ENCODE measurements at places on chromosomes 6 and 20.

GRCh38 chr6:23176471-23176870 lies 607.1 kb downstream of the HDGFL1 start:
- no peaks in the 10 kb centered on the region for H3K4me1 ChIP-seq
- no peak for DNase-seq
- H3K27me3 ChIP-seq: no peaks in the 10 kb centered on the region
- no peak overlapping the region for H3K4me3 ChIP-seq

- H3K27ac ChIP-seq: peak overlapping the region; percentile 77
- H3K36me3 ChIP-seq: peaks cover 9% of the 10 kb centered on the region
- no peaks in the 10 kb centered on the region for H3K27me3 ChIP-seq
- peaks cover 50% of the 10 kb centered on the region for H3K4me1 ChIP-seq
- H3K4me3 ChIP-seq: peak overlapping the region; percentile 74
- peak; percentile 88 for DNase-seq
Measured at GRCh38 chr6:108559097-108559883, 1.4 kb upstream of the FOXO3 start.

GRCh38 chr20:49028684-49029083 lies 17.4 kb upstream of the CSE1L start:
- H3K36me3 ChIP-seq: peaks cover 83% of the 10 kb centered on the region
- H3K27me3 ChIP-seq: no peaks in the 10 kb centered on the region
- H3K4me1 ChIP-seq: no peaks in the 10 kb centered on the region
- H3K4me3 ChIP-seq: no peak overlapping the region

DNA sequence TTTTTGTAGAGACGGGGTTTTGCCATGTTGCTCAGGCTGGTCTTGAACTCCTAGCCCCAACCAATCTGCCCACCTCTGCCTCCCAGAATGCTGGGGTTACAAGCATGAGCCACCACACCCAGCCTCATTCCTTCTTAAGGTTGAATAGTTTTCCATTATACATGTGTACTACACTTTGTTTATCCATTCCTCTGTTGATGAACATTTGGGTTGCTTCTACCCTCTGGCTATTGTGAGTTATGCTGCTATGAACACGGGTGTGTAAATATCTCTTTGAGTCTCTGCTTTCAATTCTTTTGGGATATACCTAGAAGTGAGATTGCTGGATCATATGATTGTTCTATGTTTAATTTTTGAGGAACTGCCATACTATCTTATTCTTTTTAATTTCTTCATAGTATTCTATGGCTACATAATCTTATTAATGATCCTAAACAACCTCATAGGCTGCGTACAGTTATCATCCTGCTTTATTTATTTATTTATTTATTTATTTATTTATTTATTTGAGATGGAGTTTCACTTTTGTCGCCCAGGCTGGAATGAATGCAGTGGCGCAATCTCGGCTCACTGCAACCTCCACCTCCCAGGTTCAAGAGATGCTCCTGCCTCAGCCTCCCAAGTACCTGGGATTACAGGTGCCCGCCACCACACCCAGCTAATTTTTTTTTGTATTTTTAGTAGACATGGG lies 49.2 kb upstream of the TLDC2 start:
- no peak for DNase-seq
- no peaks in the 10 kb centered on the region for H3K27me3 ChIP-seq
- H3K36me3 ChIP-seq: peaks cover 32% of the 10 kb centered on the region
- no peak overlapping the region for H3K27ac ChIP-seq

DNA sequence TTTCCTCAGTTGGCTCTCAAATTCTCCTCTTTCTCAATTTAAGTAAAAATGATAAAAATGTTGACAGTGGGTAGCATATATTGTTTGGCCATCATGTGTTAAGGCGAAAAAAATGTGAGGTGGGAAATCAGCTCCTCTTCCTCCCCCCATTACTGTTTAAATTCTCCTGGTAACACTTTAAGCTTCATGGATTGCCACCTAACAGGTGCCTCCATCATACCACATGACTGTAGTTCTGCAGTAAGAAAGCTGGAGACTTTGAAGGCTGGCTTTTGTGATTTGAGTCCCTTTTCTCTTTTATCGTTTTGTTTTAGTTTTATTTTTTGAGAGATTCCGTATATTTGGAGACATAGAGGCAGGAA lies 1.2 kb downstream of the ZFAND3 start:
- peak overlapping the region; percentile 85 for H3K4me3 ChIP-seq
- 0 out of 2 replicates have a peak, but pooled peaks cover 3% of the 10 kb centered on the region for H3K36me3 ChIP-seq
- H3K27me3 ChIP-seq: no peaks in the 10 kb centered on the region
- peak overlapping the region; percentile 79 for H3K27ac ChIP-seq

DNA sequence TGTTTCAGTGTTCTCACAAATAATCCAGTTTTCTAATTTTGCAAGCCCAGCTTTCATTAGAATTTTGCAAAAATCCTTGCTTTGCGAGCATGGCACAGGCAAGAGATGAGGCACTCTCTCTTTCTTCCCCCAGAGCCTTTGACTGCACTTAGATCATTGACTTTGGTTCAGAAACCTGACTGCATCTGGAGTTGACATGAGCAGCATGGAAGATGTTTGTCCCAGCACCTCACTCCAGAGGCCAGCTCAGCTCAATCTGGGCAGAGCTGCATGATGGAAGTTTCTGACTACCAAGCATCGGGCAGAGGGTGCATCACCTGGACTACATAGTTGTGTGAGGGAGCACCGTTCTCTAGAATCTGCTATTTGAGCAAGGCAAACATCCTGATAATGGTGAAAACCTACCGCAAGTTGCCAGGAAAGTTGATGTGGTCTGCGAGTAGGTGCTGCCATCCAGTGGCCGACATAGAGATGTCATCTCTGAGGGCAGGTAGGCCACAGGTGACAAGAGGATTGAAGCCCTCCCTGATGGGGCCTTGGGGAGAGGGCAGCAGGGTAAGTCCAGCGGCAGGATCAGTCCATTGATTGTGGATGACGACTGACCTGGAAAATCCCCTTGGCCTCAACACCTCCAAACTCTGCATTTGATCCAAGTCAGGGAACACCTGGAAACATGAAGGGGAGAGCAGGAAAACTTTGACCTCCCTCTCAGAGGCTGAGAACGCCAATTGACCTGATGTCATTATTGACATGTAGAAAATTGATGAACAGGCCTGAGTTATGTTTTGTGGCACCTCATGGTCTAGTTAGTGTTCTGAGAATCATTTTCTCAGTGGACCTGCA lies 3.8 kb upstream of the LPA start:
- DNase-seq: peak; percentile 35
- H3K4me3 ChIP-seq: no peak overlapping the region
- no peaks in the 10 kb centered on the region for H3K27me3 ChIP-seq
- no peaks in the 10 kb centered on the region for H3K36me3 ChIP-seq
- no peaks in the 10 kb centered on the region for H3K4me1 ChIP-seq

DNA sequence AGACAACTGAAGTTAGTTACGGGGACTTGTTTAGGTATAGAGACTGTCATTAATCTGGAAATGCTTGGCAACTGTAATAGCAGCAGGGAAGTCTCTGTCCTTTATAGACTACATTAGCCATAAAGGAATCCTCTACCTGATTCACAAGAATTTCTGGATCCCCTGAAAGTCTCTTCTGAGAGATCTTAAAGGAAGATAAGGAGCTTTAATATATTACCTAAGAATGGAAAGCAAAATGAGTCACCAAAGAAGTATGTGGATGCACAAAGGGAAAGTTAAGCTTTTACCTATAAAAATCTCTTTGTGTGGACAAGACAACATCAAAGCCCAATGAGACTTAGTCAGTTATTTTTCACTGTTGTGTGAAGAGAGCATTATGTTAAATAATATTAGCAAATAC lies 92.2 kb upstream of the RSPO3 start:
- no peak for DNase-seq
- H3K27ac ChIP-seq: no peak overlapping the region
- H3K4me1 ChIP-seq: no peaks in the 10 kb centered on the region
- H3K4me3 ChIP-seq: no peak overlapping the region
- no peaks in the 10 kb centered on the region for H3K36me3 ChIP-seq

DNA sequence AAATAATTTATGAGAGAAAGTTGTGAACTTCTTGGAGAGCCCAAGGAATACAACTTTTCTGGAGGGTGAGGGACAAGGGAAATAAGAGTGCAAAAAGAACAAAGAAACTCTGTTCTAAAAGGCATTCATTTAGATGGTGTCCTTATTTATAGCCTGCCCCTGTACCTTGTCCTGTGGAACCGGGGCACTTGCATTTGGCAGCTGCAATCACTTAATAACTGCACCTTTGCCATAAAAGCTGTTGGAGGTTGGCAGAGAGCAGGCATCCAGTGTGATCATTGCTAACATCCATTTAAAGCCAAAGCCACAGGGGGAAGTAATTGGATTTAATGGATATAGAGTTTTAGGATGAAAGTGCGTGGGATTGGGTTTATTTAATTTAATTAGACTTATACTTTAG lies 50.8 kb upstream of the SGK1 start:
- no peak overlapping the region for H3K4me3 ChIP-seq
- H3K27ac ChIP-seq: no peak overlapping the region
- H3K36me3 ChIP-seq: no peaks in the 10 kb centered on the region
- H3K27me3 ChIP-seq: no peaks in the 10 kb centered on the region

DNA sequence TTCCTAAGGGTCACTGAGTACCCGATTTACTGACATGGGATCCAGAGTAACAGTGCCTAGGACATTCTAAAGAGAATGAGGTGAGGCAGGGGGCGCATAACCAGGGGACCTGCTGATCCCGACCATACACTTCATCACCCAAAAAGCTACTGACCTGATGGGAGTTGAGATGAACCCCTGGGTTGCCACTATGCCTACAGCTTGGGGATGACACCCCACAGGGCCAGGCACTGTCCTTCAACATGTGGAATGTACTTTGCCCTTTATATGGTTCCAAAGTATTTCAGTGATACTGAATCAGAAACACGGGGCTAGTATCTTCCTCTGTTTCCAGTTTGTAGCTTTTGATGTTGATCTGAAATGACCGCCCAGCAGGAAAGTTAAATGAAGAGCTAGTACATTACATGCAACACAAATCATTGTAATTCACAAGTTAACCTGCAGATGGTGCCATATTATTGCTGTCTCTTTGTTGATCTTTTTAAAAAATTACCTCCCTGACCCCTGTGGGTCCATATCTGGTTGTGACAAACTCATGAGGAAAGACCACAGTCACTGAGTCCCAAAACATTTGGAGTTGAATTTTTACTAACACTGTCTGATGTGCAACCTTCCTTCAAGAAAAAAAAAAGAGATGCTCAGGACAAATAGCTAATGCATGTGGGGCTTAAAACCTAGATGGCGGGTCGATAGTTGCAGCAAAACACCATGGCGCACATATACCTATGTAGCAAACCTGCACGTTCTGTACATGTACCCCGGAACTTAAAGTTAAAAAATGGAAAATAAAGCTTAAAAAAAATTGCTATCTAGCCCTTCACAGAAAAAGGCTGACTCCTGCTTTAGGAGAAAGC lies 42.7 kb upstream of the GCNT2 start:
- H3K27ac ChIP-seq: no peak overlapping the region
- no peaks in the 10 kb centered on the region for H3K36me3 ChIP-seq
- no peak for DNase-seq
- H3K27me3 ChIP-seq: no peaks in the 10 kb centered on the region

- H3K27ac ChIP-seq: no peak overlapping the region
- no peaks in the 10 kb centered on the region for H3K36me3 ChIP-seq
- H3K27me3 ChIP-seq: peaks cover 29% of the 10 kb centered on the region
- peaks cover 4% of the 10 kb centered on the region for H3K4me1 ChIP-seq
Measured at GRCh38 chr20:50450881-50451752, 59.1 kb upstream of the PTPN1 start.

- no peak for DNase-seq
- no peaks in the 10 kb centered on the region for H3K4me1 ChIP-seq
- H3K4me3 ChIP-seq: no peak overlapping the region
- no peak overlapping the region for H3K27ac ChIP-seq
- H3K36me3 ChIP-seq: no peaks in the 10 kb centered on the region
- H3K27me3 ChIP-seq: no peaks in the 10 kb centered on the region
Measured at GRCh38 chr20:6993011-6993410, 225.5 kb downstream of the BMP2 start.

DNA sequence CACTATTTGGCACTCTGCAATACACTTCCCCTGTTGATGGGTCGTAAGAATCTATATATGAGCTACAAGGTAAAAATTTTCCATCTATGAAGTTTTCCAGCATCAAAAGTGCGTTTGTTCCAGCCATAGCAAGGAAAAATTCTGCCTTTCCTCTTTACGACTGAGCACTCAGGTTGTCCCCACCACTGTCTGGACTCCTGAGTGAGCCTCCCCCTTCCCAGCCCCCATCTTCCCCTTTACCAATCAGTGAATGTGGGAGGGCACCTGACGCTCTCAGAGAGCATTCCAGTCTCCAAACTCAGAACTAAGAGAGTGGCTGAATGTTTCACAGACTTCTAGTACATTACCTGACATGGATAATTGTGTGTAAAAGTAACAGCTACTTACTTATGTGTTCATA lies at the start of gene ALDH8A1:
ALDH8A1 (minus strand) TSS at position 175 of the 400 bp plus-strand sequence; CDS start at position 127, 48 bp downstream.
- H3K27ac ChIP-seq: no peak within 1 kb of the TSS
- H3K36me3 ChIP-seq: no peaks in the 10 kb centered on the region
- DNase-seq: no peak
- H3K27me3 ChIP-seq: no peaks in the 10 kb centered on the region
- no peaks in the 10 kb centered on the region for H3K4me1 ChIP-seq

DNA sequence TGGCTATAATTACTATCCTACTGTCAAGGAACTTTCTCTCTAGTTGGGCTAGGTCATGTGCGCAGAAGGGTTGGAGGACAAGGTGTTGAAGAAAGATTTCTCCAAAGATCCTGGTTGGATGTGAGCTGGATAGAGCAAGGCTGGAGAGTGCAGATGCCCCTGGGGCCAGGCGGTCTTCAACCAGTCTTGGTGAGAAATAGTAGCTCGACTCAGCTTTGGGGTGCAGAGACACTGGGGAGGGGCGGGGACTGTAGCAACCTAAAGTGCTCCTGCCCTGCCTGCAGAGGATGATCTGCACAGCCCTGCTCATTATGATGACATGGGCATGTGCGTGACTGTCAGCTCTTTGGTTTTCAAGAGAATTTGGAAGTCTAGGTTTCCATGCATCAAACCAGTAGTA lies 35.9 kb downstream of the PHACTR3 start:
- H3K27me3 ChIP-seq: peaks cover 16% of the 10 kb centered on the region
- H3K27ac ChIP-seq: no peak overlapping the region
- no peaks in the 10 kb centered on the region for H3K36me3 ChIP-seq
- no peaks in the 10 kb centered on the region for H3K4me1 ChIP-seq

DNA sequence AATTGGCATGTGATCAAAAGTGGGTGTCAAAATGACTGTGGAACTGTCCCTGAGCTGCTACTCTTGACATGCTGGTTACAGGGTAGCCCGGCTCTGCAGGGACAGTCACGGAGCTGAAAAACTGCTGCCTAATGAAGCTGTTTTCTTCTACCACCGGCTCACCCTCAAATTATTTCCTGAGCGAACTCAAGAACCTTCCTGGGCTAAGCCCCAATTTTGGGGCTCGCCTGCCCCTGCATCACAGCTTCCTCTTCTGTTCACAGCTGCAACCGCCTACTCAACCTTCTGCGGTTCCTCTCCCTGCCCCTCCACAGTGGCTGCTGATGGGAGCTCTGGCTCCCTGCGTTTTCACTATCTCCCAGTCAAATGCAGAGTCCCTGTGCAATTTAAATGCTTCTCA lies 110.8 kb upstream of the MLN start:
- H3K27ac ChIP-seq: no peak overlapping the region
- peak; percentile 62 for DNase-seq
- no peak overlapping the region for H3K4me3 ChIP-seq
- H3K36me3 ChIP-seq: no peaks in the 10 kb centered on the region
- peaks cover 36% of the 10 kb centered on the region for H3K27me3 ChIP-seq

Measured in DND-41 (cell line).